Left renal pelvis (tissue), 4 donors: ENCODE measurements at places on chromosomes 5 and 9. TPM values are rescaled to one million over a fixed set of nuclear protein-coding genes. Genes with fewer than 3 reads are reported as not detected.

PCDHGA7 gene
- 2.1 TPM for polyA plus RNA-seq

SLC36A1 gene
- polyA plus RNA-seq: 7.6 TPM

HTR1A gene
- not detected for polyA plus RNA-seq

MARVELD2 gene
- polyA plus RNA-seq: 24.1 TPM

FAT2 gene
- polyA plus RNA-seq: 0.16 TPM

C9orf153 gene
- polyA plus RNA-seq: 0.09 TPM

TMC1 gene
- 0.63 TPM for polyA plus RNA-seq

OR1Q1 gene
- polyA plus RNA-seq: not detected

GPR150 gene
- polyA plus RNA-seq: 0.11 TPM

DEPDC1B gene
- polyA plus RNA-seq: 27.4 TPM

MARCOL gene
- polyA plus RNA-seq: not detected

- no peak for DNase-seq
Measured at GRCh38 chr5:173451031-173451430, 122.8 kb upstream of the STC2 start.

DNA sequence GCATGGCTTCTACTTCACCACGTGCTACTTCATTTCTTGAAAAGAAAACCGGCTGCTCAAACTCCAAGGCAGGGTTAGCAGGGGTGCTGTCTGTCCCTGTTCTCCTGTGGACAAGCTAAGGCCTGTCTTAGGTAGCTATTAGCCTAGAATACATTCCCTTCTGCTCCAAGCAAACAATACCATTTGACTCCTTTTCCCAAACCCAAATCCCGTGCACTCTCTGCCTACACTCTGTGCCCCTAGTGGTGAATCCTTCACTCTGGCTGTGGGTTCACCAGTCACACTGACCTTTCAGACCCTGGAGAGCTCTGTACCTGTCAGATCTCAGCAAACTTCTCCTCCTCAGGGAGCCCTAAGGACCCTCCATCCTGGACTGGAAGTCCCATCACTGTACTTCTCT lies 211.6 kb downstream of the SLIT3 start:
- DNase-seq: no peak

DNA sequence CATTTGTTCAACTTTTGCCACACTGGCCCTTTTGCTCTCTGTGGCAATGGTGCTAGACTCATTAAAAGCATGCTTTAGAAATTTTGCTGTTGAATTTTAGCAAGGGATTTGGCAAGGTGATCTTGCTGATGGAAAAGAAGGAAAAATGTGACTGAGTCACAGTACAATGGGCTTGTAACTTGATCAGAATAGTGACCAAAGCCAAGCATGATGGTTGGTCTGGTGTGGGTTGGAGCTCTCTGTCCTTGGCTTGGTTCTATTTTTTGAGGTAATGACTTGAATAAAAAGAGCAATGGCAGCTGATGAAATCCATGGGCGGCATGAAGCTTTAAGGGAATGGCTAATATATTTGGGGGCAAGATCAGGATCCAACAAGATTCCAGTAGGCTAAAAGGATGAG lies 114.4 kb upstream of the ZNF366 start:
- no peak for DNase-seq

GRCh38 chr9:133102190-133103021 lies 18.6 kb downstream of the RALGDS start:
- no peak for DNase-seq

DNA sequence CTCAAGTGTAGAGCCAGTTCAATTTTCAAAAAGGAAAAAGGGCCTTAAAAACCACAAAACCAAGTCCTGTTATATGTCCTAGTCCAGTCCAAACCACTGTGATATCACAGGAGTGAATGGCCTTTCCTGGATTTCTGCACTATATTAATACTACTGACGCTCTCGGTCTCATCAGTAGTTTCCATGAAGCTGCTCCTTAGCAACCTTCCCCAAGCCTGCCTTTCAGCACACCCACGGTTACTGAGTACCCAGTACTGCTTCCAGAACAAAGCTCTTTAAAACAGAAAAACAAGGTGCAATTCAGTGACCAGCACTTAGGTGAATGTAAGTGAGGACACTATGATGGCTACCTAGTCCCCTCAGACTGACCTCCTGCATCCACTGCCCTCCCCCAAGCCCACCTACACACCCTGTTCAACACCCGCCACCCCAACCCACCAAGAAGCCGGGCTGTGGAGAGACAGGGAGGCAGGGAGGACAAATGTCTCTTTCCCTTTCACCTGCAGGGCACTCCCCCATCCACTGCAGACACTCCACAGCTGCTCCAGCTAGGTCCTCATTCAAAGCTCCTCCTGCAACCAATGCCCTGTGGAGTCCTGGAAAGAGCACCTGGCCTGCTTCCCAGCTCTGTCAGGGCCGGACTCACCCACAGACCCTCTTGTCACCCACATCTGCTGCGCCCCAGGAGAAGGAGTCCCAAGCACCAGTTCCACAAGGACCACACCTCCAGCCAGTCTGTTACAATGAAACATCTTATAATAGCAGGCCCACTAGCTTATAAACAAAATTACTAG lies 25.9 kb downstream of the PSMB7 start:
- no peak for DNase-seq

- DNase-seq: no peak
Measured at GRCh38 chr9:37943345-37944265, 39.7 kb upstream of the SLC25A51 start.

DNA sequence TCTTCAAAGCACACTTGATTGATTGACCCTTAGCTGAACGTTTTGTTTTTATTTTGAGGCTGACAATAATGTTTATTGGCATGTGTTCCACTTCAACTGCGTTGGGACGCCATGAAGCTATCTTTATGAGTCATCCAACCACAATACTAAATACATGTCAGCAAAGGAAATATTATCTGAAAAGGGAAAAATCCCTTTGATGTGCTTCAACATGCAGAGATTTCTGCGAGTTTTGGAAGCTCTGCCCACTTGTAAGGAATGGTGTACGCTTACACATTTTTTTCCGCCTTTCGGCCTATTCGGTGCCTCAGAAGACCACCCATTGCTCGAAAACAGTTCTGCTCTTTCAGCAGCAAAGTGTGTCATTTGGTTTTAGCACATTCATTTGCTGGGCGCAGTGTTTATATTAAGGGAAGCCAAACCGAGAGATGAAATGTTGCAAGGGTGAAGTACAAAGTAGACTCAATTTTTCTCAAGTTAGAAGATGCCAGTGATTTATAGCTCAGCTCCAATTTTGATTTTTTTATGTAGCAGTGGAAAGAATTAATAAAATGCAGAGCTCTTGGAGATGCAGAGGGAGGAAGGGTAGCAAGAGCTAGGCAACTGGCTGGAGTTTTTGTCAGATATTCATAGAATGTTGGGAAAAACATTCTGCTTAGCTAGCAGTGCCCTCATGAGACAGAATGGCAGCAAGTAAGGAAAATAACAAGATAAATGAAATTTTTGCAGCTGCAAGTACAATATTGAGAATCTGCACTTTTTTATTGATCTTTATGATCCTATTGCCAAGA lies 68.9 kb downstream of the PRDM6 start:
- DNase-seq: no peak

DNA sequence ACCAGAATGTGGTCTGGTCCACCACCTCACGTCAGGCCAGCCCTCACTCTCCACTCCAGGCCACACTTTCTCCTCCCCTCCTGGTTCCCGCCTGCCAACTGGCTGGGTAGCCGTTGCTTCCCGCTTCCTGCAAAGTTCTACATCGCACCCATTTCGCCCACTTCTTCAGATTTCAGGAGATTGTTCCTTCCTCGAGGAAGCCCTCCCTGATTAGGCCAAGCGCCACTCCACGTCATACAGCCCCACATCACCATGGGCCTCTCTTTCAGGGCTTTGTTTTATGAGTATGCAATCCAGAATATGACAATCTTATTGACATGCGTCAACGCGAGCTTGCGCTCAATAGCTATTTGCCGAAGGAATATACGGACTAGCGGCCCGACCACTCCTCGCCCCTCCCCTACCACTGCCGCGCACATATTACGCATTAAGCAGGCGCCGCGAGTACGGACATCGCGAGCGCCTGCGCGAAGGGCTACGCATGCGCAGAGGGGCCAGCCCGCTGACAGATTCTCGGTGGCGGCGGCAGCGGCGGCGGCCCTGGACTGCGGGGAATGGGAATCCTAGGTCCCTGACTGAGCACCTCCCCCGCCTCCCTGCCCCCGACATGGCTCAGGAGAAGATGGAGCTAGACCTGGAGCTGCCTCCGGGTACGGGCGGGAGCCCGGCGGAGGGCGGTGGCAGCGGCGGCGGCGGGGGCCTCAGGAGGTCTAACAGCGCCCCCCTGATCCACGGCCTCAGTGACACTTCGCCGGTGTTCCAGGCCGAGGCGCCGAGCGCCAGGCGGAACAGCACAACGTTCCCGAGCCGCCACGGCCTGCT lies 74.7 kb downstream of the PIP5K1B start:
- DNase-seq: peak; percentile 89

- DNase-seq: no peak
Measured at GRCh38 chr9:87795178-87795577, 69.3 kb downstream of the CTSL start.

DNA sequence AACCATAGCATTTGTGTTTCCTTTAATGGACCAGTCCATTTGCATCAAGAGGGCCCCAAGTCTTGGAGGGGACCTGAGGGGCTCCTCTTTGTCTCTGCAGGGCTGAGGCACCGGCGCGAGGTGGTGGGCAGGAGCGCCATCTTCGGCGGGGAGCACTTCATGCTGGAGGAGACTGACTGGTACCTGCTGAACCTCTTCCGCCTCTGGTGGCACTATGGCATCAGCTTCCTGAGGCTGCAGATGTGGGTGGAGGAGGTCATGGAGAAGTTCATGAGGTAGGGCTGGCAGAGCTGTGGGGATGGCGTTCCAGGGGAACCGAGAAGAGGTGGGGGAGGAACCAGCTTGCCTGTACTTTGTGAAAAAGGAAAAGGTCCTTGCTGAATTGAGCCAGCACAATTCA lies 6.1 kb downstream of the PCYOX1L start:
- DNase-seq: no peak

DNA sequence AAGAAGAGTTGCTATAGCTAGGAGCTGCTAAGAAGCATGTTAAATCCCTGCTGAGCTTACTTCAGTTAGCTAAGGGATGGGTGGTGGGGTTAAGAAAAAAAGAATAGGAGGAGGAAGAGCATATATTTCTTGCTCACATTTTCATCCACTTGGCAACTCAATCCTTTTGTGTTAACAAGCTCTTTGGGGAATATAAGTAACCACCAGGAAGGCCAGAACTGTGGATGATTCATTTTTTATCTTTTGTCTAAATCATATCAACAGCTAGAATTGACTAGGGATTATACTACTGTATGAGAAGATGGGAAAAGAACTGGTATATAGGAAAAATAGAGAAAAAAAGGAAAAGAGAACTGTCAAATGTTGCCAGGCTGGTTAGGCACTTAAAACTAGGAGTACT lies 555.3 kb upstream of the ARRDC3 start:
- DNase-seq: no peak

- no peak for DNase-seq
Measured at GRCh38 chr5:482506-482905, 39.5 kb downstream of the EXOC3 start.

GRCh38 chr9:89882930-89883361 lies 278.1 kb downstream of the GADD45G start:
- no peak for DNase-seq

GRCh38 chr5:33999978-34000377 lies 7.9 kb downstream of the AMACR start:
- DNase-seq: no peak

DNA sequence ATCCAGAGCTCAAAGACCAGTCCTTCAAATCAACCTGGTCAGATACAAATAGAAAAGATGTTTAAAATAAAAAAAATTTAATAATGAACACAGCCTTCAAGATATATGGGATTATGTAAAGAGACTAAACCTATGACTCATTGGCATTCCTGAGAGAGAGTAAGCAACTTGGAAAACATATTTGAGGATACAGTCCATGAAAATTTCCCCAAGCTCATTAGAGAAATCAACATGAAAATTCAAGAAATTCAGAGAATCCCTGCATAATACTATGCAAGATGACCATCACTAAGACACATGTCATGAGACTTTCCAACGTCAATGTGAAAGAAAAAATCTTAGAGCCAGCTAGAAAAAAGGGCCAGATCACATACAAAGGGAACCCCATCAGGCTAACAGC lies 512.9 kb upstream of the PTGER4 start:
- DNase-seq: no peak

- no peak for DNase-seq
Measured at GRCh38 chr9:71357346-71357745, 235.9 kb upstream of the TRPM3 start.

- DNase-seq: no peak
Measured at GRCh38 chr5:157294407-157295091, 28.6 kb downstream of the CYFIP2 start.
